Liver (tissue), 10 donors: ENCODE measurements at places on chromosomes 13 and 19. TPM values are rescaled to one million over a fixed set of nuclear protein-coding genes. Genes with fewer than 3 reads are reported as not detected.

Gene OR7D2
- polyA plus RNA-seq = 0.06 TPM

Gene FGF14
- 1.8 TPM for polyA plus RNA-seq

Gene FLT1
- polyA plus RNA-seq = 4.1 TPM

Gene HMGB1
- 132 TPM for polyA plus RNA-seq

DNA sequence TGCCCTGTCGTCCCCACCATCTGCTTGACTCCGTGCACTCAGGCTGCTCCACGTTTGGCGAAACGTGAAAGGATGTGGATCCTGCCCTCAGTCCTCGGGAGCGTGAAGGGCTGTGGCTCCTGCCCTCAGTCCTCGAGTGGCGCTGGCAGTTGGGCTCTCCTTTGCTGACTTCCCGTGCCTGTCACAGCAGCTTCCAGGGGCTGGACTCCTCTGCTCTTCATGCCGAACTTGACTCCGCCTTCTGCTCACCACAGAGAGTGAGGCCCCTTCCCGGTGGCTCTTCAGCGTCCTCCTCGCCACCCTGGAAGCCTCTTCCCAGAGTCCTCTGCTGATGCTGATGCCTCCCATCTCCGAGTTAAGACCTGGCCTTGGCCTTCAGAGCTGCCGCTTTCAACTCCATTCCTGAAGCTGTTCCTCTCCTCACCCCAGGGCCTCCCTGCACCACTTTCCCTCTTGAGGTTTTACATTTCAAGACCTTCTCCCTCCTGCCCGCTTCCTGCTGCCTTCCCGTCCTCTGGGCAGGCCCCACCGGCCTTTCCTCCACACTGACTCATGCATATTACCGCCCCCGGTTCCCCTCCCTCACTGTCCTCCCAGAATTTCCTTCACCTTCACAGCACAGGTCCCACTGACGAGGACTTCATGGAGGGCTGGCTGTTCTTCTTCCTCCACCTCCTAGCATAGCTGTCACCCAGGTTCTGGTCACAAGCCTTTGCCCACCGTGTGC, 111.7 kb downstream of the SHISA2 start:
- no peak for DNase-seq
